ENCODE measurements at places on chromosomes 7 and 10.

DNA sequence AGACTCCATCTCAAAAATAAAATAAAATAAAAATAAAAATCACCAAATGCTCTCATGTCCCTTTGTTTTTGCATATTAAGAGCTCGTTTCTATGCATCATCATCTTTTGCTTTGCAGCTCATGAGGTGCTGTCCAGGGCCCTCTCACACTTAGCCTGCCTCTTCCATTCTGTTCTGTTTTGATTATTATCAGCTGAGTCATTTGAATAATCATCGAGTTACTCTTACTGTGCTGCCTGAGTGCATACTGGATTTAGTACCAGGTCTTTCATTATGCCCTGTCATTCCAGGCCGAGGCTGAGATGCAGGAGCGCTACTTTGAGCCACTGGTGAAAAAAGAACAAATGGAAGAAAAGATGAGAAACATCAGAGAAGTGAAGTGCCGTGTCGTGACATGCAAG is 33.0 kb downstream of the UCMA start:
- DNase-seq: no peak

- no peak for DNase-seq
These were observed 18.5 kb downstream of the STRIP2 start for GRCh38 chr7:129452589-129453231.

DNA sequence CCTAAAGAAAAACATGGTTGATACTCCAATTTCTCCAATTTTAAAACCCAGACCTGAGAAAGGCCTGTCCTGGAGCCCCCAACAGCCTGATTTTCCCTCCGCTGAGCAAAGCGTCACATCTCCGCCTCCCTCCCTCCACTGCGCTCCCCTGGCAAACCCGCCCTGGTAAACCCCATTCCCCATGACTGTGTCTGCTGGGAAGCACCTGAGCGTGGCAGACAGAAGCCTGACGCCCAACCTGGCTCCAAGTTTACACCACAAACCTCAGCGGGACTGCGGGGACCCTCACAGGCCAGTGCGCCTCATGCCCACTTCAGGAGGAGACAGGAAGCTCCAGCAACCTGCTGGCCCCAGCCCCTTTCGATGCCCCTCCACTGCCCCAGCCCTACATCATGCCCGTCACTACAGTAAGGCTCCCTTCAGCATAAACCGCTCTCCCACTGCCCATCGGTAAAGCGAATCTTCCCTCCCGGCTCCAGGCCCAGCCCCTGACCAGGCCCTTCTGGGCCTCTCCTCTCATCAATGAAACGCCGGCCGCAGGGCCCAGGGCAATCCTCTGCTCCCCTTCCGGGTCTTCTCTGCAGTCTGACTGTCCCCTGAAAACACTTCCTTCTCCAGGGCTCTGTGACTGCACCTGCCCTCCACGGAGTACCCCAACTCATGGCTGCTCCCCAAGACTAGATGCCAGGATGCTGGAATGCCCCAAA is 233.3 kb downstream of the MAD1L1 start:
- DNase-seq: no peak

- no peak for DNase-seq
These were observed 4.1 kb downstream of the VAX1 start for GRCh38 chr10:117134056-117134305.

DNA sequence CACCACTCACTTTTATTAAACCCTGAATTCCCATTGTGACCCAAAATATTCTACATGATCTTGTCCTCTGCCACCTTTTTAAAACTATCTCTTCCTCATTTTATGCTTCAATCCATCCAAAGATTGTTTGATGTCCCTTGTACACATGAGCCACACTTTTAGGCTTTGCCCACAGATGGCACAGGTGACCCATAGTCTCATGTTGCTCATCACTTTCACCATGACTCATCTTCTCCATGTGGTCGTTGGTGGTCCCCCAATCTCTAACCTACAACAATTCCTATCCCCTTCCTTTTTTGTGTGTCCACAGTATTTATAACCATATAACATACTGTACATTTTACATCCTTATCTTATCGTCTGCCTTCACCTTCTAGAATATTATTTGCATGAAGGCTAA is 271.5 kb upstream of the ZWINT start:
- no peak for DNase-seq

DNA sequence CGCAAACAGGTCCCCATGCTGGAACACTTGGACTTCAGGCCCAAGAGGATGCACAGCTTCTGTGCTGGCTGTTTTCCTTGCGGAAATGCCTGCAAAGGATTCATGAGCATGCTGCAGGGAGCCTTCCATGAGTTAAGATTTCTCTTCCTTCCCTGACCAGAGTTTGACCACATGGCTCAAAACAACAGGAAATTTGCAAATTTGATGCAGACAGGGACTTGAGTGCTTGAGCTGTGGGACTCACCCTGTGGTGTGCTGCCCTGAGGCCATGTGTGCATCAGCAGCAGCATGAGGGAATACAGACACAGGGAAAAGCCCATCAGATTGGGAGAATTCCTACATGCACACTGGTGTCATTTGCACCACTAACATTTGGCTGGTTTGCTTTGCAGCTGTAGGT is 195.4 kb downstream of the CDC14C start:
- no peak for DNase-seq

DNA sequence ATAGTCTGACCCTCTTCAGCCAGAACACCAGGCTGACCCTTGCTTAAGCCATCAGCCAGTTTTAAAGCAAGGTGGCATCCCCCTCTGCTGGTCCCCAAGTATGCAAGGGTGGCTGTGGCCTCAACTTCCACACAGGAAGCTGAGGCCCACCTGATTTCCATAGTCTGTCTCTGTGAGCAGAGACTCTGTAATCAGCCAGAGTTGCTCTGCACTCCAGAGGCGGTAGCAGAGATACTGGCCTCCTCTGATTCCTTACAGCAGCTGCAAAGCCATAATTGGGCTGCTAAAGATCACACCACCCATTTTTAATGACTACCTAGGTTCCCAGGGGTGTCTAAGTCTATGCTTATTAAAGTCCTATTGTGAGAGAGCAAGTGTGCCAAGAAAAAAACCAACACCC is 1.8 kb downstream of the PDAP1 start:
- no peak for DNase-seq

GRCh38 chr7:94405506-94405905 is 10.8 kb downstream of the COL1A2 start:
- no peak for DNase-seq

GRCh38 chr10:133618851-133619250 is 7.7 kb downstream of the FRG2B start:
- no peak for DNase-seq

DNA sequence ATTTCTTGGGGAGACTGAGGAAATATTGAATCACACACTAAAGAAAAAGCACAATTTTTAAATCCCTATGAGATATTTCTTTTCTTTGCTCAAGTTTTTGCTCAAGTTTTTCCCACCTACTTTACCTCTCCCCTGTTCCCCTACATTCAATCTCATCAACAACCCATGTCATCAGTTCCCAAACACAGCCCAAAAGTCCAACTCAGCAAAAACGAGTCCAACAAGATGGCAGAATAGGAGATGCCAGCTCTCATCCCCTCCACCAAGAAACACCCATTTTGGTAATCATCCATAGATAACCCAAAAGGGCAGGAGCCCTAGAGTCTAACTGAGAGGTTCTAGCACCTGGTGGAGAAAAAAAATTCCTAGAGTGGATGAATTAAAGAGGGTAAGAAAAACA is 152.5 kb upstream of the GHITM start:
- DNase-seq: no peak

- no peak for DNase-seq
These were observed 35.2 kb downstream of the PANK1 start for GRCh38 chr10:89609833-89610346.

DNA sequence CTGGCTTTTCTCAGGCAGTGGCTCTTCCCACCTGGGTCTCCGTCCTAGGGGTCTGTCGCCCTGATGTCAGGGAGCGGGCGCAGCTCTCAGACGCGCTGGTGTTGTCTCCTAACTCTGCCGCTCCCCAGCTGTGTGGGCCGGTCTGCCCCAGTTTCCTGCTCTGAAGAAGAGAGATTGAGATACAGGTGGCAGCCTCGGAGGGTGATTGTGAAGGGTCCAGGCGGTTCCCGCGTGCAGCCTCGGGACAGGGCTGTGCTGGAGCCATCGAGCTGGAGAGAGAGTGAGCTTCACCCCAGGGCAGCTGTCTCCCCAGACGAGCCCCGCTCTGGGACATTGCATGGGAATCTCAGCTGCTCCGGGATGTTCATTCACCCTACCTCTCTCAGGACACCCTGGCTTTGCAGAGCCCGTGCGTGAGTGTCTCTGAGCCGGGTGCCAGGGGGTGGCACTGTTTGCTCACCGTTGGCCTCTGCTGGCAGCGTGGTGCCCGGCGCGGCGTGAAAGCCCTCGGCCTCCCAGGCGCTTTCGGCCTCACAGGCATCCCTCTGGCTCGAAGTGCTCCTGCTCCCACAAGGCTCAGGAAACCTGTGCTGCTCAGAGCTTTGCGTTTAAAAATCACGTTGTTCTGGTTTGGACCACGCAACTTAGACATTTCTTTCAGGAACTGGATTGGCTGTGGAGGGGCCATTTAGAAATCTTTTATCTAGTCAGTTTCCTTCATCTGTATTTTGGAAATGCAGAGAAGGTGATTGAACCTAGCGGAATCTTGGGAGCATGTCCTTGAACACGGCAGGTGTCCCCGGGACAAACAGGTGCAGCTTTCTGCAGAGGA is 33.8 kb upstream of the ZFAND2A start:
- no peak for DNase-seq

GRCh38 chr10:91137822-91138221 is 82.6 kb upstream of the PCGF5 start:
- no peak for DNase-seq

DNA sequence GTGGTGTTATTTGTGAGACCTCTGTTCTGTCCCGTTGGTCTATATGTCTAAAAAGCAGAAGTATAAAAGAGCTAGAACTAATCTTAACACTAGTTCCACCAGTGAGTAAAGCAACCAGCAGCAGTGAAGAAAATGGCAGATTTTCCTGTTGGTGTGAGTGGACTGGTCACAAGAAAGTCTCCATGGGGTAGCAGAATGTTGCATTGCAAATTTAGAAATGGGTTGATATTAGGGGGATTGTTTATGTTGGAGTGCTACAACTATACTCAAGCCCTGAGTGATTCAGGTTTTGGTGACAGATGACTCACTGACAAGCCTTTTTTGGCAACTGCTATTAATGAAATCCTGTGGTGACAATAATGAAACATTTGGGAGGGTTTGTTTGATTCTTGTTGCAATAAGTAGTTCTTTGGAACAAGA is 5.6 kb downstream of the AVL9 start:
- DNase-seq: no peak

- DNase-seq: no peak
These were observed 22.1 kb downstream of the ABLIM1 start for GRCh38 chr10:114635797-114636550.

DNA sequence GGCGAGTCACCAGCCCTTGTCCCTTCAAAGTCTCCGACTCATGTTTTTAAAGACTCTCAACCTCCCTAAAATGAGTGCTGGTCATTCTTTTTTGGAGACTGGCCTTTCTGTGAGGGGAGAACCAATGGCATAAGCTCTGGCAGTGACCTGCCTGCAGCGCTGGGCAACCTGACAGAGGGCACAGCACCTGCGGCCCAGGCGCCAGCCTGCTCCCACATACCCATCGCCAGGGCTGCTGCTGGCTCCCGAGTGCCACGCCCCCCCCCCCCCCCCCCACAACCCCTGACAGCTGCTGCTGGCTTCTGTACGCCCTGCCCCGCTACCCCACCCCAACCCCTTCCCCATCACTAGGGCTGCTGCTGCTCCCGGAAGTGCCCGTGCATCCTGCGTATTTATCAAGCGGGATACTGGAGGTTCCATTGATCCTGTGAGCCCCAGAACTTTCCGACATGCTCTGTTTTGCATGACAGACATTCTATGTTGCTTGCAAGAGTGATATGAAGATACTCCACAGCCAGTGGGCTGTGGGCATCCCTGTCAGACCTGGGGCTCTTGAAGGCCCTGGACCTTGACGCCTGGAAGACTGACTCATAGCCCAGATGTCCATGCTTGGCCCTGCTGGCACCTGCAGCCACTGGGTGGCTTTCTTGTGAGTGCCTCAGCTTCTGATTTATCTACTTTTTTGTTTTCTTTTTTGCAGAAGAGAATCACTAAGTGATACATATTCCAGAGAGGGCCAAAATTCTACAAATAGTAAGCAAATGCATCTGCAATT is 243.9 kb downstream of the ZMYND11 start:
- no peak for DNase-seq

- DNase-seq: no peak
These were observed 141.8 kb downstream of the DIP2C start for GRCh38 chr10:547591-548081.

DNA sequence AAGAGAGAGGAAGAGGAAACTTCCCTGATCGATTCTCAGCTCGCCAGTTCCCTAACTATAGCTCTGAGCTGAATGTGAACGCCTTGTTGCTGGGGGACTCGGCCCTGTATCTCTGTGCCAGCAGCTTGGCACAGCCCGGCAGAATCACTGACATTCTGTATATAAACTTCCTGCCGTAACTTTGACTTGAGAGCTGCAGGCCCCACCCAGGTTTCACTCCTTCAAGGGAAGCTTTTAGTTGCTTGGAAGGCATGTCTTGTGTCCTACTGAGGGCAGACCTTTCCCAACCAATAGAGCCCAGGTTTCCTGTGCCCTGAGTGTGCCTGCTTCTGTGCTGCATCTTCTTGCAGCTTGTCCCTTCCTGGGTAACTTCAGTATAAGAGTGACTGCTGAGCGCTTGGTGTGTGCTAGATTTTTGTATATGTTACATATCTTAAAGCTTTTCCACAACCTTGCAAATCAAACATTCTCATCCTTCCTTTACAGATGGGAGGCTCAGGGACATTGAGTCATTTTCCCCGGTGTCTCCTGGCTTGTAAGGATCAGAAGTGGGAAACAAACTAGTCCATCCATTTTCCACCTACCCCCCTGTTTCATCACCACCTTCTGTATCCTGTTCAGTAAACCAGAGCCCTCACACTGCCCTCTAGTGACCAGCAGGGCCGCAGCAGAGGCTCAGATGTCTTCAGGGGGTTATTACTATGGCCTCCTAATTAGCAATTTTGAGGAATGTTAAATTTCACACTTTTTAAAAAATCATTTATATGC is 225.2 kb upstream of the PRSS58 start:
- DNase-seq: peak; percentile 22

DNA sequence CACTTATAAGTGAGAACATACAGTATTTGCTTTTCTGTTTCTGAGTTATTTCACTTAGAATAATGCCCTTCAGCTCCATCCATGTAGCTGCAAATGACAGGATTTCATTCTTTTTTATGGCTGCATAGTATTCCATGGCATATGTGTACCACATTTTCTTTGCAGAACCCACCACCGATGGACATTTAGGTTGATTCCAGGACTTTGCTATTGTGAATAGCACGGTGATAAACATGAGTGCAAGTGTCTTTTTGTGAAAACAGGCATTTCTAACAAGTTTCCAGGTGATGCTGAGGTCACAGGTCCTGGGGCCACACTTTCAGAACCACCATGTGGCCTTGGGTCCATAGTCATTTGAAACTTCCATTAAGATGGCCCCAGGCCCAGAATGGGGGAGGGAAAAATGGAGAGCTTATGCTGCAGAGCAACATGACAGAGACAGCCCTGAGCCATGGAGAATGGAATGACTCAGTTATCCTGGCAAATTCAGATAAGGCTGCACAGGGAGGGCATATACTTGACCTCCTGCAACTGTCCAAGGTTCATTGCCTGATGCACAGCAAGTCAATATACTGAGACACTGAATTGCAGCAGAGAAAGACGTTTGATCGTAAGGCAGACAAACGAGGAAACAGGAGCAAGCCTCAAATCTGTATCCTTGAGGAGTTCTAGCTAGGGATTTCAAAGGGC is 248.0 kb upstream of the GALNT17 start:
- DNase-seq: no peak

Measured in stimulated activated CD8-positive, alpha-beta memory T cell treated with anti-CD3 and anti-CD28 coated beads, Interleukin-7, amount 100 ng/mL, for 24 hours (primary cell).